Camera-type eye (tissue), 1 donor: ENCODE measurements at places on chromosomes 6 and 20. TPM values are rescaled to one million over a fixed set of nuclear protein-coding genes. Genes with fewer than 3 reads are reported as not detected.

Gene RSPO3
- total RNA-seq: 9.5 TPM

Gene NFATC2
- 5.1 TPM for total RNA-seq

Gene OR12D3
- total RNA-seq: not detected

Gene BAG2
- 8.6 TPM for total RNA-seq

Gene PGC
- total RNA-seq: not detected

Gene PNPLA1
- total RNA-seq: 0.16 TPM

Gene PDCD2
- total RNA-seq: 34.1 TPM

Gene TUBB1
- 3.7 TPM for total RNA-seq

Gene TEAD3
- 11.1 TPM for total RNA-seq
